ENCODE measurements at places on chromosomes 6 and 20. TPM values are rescaled to one million over a fixed set of nuclear protein-coding genes. Genes with fewer than 3 reads are reported as not detected.
A peak's percentile ranks its signal among the peaks of the same experiment; 100 is the strongest.

MAN1A1 gene
- total RNA-seq = 15.3 TPM

GRCh38 chr6:132843316-132844035 is 29.1 kb downstream of the RPS12 start:
- DNase-seq = no peak
- H3K4me3 ChIP-seq = no peak overlapping the region
- H3K4me1 ChIP-seq = no peaks in the 10 kb centered on the region
- H3K27me3 ChIP-seq = peaks cover 5% of the 10 kb centered on the region
- no peak overlapping the region for H3K27ac ChIP-seq
- no peaks in the 10 kb centered on the region for H3K36me3 ChIP-seq

GRCh38 chr20:49891476-49892110 is 23.7 kb downstream of the SPATA2 start:
- peaks cover 28% of the 10 kb centered on the region for H3K4me1 ChIP-seq
- no peaks in the 10 kb centered on the region for H3K27me3 ChIP-seq
- peak overlapping the region; percentile 17 for H3K27ac ChIP-seq
- no peak for DNase-seq
- peaks cover 13% of the 10 kb centered on the region for H3K36me3 ChIP-seq

DNA sequence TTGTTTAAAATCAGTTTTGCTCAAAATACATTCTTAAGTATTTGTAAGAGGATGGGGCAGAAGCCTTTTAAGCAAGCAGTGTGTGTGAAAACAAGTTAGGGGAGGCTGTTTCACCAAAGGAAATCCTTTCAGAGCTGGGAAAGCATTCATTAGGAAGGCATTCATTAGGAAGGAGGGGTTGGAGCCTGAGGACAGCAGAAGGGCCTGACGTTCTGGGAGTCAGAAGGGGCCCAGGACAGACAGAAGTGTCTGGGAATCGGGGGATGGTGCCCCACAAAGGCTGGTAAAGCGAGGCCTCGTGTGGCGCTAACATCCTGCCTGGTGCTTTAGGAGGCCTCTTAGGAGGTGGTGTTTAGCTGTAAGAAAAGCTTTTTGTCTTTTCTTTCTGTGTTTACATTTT is 80.6 kb upstream of the NXT1 start:
- H3K4me1 ChIP-seq = no peaks in the 10 kb centered on the region
- no peaks in the 10 kb centered on the region for H3K36me3 ChIP-seq
- H3K27ac ChIP-seq = no peak overlapping the region
- H3K27me3 ChIP-seq = peaks cover 2% of the 10 kb centered on the region

DNA sequence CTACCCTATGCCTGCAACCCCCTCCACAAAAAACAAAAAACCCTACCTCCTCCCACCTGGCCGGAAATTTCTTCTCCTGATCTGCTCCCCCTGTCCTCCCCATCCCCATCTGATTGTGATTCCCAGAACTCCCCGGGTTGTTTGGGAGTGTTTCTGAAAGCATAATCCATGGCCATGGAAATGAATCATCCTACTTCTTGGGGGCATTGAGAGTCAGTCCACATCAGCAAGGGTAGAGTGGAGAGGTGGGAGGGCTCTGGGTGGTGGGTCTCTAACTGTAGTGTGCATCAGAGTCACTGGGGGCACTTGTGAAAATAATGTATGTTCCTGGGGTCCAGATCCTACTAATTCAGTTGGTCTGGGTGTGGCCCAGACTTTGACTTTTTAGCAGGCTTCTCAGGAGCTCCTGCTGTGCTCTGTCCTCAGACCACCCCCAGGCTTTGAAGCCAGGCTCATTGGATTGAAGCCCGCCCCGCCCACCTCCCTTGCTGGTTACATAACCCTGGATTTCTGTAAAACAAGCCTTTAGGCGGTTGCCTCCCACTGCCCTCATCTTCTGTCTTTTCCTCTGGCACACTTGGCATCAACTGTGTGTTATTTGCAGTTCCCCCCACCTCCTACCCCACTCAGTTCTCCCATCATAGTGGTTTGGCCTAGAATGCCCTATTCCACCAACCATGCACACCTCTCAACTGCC is 10.5 kb downstream of the PIGT start:
- no peak overlapping the region for H3K27ac ChIP-seq
- H3K4me3 ChIP-seq = no peak overlapping the region
- peaks cover 32% of the 10 kb centered on the region for H3K36me3 ChIP-seq
- H3K4me1 ChIP-seq = no peaks in the 10 kb centered on the region

CCN6 gene
- total RNA-seq = 0.32 TPM

TRIM40 gene
- not detected for total RNA-seq

- no peak overlapping the region for H3K27ac ChIP-seq
- DNase-seq = no peak
- no peaks in the 10 kb centered on the region for H3K36me3 ChIP-seq
- peaks cover 5% of the 10 kb centered on the region for H3K4me1 ChIP-seq
- no peaks in the 10 kb centered on the region for H3K27me3 ChIP-seq
- no peak overlapping the region for H3K4me3 ChIP-seq
Measured at GRCh38 chr6:156347656-156348055, 429.5 kb upstream of the ARID1B start.

DNA sequence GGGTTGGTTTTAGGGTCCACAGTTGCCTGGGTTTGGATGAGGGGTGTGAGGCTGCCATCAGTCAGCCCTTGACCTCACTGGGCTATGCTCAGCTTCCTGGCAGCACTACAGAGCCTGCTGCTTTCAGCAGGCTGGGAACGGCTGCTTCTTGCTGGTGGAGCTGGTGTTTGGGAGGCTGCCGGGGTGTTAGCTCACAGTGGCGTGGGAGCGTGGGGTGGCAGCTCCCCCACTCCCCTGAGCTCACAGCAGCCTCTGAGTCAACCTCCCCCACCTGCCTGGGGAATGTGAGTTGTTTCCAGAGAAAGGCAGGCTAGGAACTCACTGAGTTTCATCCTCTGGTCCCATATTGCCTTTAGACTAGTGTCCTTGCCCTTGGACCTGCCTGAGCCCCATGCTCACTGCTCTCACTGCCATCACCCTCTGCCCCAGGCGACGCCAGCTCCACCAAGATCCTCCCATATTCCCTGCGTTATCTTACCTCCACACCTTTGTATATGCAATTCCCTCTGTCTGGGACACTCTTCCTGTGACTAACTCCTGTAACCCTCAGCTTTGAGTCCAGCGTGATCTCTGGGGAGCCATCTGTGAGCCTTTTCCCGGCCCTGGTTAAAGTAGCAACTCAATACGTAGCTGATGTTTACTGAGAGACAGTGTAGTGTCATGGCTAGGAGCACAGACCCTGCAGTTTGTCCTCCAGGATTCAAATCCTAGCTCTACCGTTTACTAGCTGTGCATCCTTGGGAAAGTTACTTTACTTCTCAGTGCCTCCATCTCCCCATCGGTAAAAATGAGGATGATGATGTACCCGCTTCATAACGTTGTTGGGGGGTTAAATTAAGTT is 34.8 kb downstream of the PPP1R16B start:
- peak; percentile 58 for DNase-seq
- H3K4me3 ChIP-seq = peak overlapping the region; percentile 9
- H3K27me3 ChIP-seq = no peaks in the 10 kb centered on the region
- peaks cover 57% of the 10 kb centered on the region for H3K36me3 ChIP-seq
- H3K4me1 ChIP-seq = peaks cover 69% of the 10 kb centered on the region

- H3K27ac ChIP-seq = no peak overlapping the region
- H3K4me3 ChIP-seq = no peak overlapping the region
- no peaks in the 10 kb centered on the region for H3K4me1 ChIP-seq
- no peak for DNase-seq
Measured at GRCh38 chr6:71488186-71488585, 199.6 kb downstream of the OGFRL1 start.

LBP gene
- total RNA-seq = not detected

- H3K4me3 ChIP-seq = no peak overlapping the region
- peaks cover 75% of the 10 kb centered on the region for H3K36me3 ChIP-seq
- no peak for DNase-seq
- H3K27ac ChIP-seq = peak overlapping the region; percentile 38
- H3K27me3 ChIP-seq = no peaks in the 10 kb centered on the region
Measured at GRCh38 chr6:36865835-36866234, 8.8 kb downstream of the PPIL1 start.

- H3K27me3 ChIP-seq = no peaks in the 10 kb centered on the region
- H3K4me3 ChIP-seq = no peak overlapping the region
- no peak for DNase-seq
- peaks cover 6% of the 10 kb centered on the region for H3K4me1 ChIP-seq
- H3K36me3 ChIP-seq = no peaks in the 10 kb centered on the region
- H3K27ac ChIP-seq = no peak overlapping the region
Measured at GRCh38 chr6:166838987-166839386, 117.4 kb downstream of the RNASET2 start.

TNNC2 gene
- total RNA-seq = not detected

BIRC7 gene
- total RNA-seq = 0.14 TPM

GRCh38 chr6:167699141-167699931 is 127.4 kb upstream of the AFDN start:
- peaks cover 21% of the 10 kb centered on the region for H3K27me3 ChIP-seq
- DNase-seq = peak; percentile 81
- peak overlapping the region; percentile 46 for H3K4me3 ChIP-seq
- H3K4me1 ChIP-seq = peaks cover 20% of the 10 kb centered on the region
- H3K27ac ChIP-seq = peak overlapping the region; percentile 88
- H3K36me3 ChIP-seq = no peaks in the 10 kb centered on the region

- H3K4me1 ChIP-seq = peaks cover 60% of the 10 kb centered on the region
- peak; percentile 54 for DNase-seq
- no peaks in the 10 kb centered on the region for H3K36me3 ChIP-seq
- peak overlapping the region; percentile 55 for H3K27ac ChIP-seq
- no peaks in the 10 kb centered on the region for H3K27me3 ChIP-seq
- no peak overlapping the region for H3K4me3 ChIP-seq
Measured at GRCh38 chr20:50344232-50345071, 153.8 kb downstream of the CEBPB start.

- H3K4me3 ChIP-seq = no peak overlapping the region
- peaks cover 14% of the 10 kb centered on the region for H3K27me3 ChIP-seq
- peaks cover 24% of the 10 kb centered on the region for H3K4me1 ChIP-seq
- H3K36me3 ChIP-seq = no peaks in the 10 kb centered on the region
- H3K27ac ChIP-seq = no peak overlapping the region
Measured at GRCh38 chr6:169810066-169810989, 58.9 kb downstream of the ERMARD start.

CYP39A1 gene
- not detected for total RNA-seq

DNA sequence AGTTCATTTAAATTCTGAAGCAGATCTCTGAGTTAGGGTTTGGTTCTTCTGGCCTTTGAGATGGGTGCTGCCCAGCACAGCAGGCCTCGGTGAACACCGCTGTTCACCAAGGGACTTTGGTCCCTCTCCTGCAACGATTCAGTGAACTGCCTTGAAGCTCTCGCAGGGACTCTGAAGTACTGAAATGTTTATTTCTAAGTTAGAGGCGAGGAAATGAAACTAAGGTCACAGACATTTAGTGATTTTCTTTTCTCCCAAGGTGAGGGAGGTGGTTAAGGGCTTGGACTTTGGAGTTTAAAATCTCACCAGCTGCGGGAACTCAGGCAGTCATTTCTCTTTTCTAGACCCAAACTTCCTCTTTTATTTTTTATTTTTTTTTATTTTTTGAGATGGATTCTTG is 26.2 kb downstream of the E2F3 start:
- no peak overlapping the region for H3K4me3 ChIP-seq
- peaks cover 14% of the 10 kb centered on the region for H3K4me1 ChIP-seq
- no peak overlapping the region for H3K27ac ChIP-seq
- H3K27me3 ChIP-seq = no peaks in the 10 kb centered on the region
- no peak for DNase-seq

LAMA2 gene
- total RNA-seq = 0.80 TPM

DNA sequence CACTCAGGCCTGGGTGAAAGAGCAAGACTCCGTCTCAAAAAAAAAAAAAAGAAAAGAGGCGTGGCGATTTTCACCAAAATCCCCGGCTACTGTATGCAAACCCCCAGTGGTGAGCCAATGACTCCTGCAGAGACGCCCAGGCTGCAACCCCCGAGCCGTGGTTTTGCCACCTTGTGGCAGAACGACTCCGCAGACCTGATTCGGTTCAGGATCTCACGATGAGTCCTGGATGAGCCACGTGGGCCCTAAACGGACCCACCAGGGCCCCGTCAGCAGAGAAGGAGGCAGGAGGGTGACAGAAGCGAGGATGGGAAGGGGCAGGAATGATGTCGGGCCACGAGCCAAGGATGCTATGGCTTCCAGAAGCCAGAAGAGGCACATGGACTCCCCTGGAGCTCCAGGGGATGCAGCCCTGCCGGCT is 42.5 kb downstream of the SLC2A4RG start:
- peaks cover 19% of the 10 kb centered on the region for H3K4me1 ChIP-seq
- no peaks in the 10 kb centered on the region for H3K27me3 ChIP-seq
- H3K36me3 ChIP-seq = no peaks in the 10 kb centered on the region
- no peak overlapping the region for H3K4me3 ChIP-seq
- peak; percentile 84 for DNase-seq
